ENCODE measurements at places on chromosomes 4 and X. TPM values are rescaled to one million over a fixed set of nuclear protein-coding genes. Genes with fewer than 3 reads are reported as not detected.
A peak's percentile ranks its signal among the peaks of the same experiment; 100 is the strongest.

- DNase-seq = no peak
- H3K4me1 ChIP-seq = no peaks in the 10 kb centered on the region
- H3K4me3 ChIP-seq = no peak overlapping the region
- H3K36me3 ChIP-seq = no peaks in the 10 kb centered on the region
- H3K27me3 ChIP-seq = no peaks in the 10 kb centered on the region
These were observed 505.0 kb downstream of the BCOR start for GRCh38 chrX:39592776-39593175.

DNA sequence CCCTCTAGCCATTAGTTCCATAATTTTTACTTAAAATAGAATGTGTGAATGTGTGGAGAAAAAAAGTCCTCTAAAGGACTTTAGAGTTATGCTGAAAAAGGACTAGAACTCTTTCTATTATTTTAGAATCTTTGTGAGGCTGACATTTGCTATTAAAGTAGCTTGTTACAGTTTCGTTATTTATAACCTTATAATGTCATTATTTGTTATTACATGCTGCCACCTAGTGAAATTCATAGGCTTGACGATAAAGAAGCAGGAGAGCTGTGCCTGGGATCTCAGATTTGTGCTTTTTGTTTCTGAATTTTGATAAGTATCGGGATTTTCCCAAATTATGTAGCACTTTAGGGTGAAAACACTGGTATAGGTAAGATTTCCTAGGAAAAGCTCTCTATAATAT lies 38.5 kb upstream of the TAPT1 start:
- no peaks in the 10 kb centered on the region for H3K36me3 ChIP-seq
- no peak overlapping the region for H3K27ac ChIP-seq
- no peaks in the 10 kb centered on the region for H3K27me3 ChIP-seq

DNA sequence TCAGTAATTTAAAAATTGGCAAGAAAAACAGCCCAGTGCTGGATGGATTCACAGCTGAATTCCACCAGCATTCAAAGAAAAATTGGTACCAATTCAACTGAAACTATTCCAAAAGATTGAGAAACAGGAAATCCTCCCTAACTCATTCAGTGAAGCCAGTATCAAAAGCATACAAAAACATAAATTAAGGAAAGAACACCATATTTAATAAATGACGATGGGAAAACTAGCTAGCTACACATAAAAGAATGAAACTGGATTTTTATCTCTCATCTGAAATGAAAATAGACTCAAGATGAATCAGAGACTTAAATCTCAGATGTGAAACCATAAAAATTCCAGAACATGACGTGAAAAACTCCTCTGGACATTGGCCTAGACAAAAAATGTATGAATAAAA lies 516.8 kb upstream of the SPANXN1 start:
- no peaks in the 10 kb centered on the region for H3K36me3 ChIP-seq
- no peaks in the 10 kb centered on the region for H3K4me1 ChIP-seq
- H3K27ac ChIP-seq = no peak overlapping the region
- no peak overlapping the region for H3K4me3 ChIP-seq
- no peak for DNase-seq

Gene MAGEA4
- not detected for total RNA-seq

Gene AWAT2
- not detected for total RNA-seq

Gene CFAP99
- total RNA-seq = not detected

GRCh38 chr4:107870916-107871786 lies 46.4 kb downstream of the SGMS2 start:
- H3K36me3 ChIP-seq = no peaks in the 10 kb centered on the region
- no peak for DNase-seq
- H3K27ac ChIP-seq = no peak overlapping the region

Gene NALF2
- total RNA-seq = 3.2 TPM

GRCh38 chr4:114311787-114312186 lies 286.8 kb upstream of the UGT8 start:
- H3K4me3 ChIP-seq = no peak overlapping the region
- H3K4me1 ChIP-seq = peaks cover 7% of the 10 kb centered on the region
- H3K36me3 ChIP-seq = no peaks in the 10 kb centered on the region
- DNase-seq = peak; percentile 29
- H3K27me3 ChIP-seq = peaks cover 7% of the 10 kb centered on the region
- H3K27ac ChIP-seq = no peak overlapping the region

DNA sequence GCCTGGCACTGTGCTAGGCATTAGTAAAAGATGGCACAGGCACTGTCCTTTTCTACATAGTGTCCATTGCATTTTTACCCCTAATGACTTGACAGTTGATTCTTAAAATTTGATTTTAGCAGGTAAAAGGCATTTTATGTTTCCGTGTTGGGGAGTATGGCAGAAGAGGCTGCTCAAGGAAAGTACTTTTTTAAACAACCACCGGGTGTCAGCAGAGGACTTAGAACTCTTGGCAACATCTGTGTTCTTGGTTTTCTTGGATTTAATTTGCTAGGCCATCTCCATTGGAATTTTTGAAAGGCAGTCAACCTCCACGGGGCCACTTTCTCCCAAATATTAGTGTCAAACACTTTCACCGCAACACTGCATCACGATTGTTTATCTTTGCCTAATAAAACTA lies 102.9 kb downstream of the TSPAN7 start:
- DNase-seq = peak; percentile 58
- H3K27me3 ChIP-seq = no peaks in the 10 kb centered on the region

DNA sequence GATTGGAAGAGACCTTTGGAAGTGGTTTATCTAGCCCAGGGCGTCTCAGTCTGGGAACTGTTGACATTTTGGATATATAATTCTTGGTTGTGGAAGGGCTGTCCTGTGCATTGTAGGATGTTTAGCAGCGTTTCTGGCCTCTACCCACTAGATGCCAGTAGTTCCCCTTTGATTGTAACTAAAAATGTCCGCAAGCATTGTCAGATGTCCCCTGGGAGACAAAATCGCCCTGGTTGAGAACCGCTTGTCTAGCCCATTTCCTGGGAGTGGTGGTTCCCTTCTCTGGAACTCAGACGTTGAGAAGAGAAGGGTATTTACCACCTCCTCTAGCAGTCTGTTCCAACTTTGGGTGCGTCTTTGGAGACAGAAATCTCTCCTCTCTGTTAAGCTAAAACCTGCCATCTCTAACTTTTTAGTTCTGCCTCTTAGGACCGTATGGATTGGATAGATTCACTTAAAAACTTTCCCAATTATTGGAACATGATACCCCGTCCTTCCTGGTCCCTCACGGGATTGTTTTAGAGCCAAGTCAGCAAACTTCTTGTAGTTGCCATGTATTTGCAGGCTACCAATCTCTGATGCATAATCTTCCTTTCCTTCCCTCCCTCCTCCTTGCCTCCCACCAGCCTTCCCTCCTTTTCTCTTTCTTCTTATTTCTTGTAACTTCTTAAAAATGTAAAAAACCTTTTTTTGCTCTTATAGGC lies 13.9 kb downstream of the TMEM165 start:
- H3K27me3 ChIP-seq = no peaks in the 10 kb centered on the region
- no peak overlapping the region for H3K27ac ChIP-seq
- H3K4me1 ChIP-seq = peaks cover 11% of the 10 kb centered on the region

- H3K4me3 ChIP-seq = no peak overlapping the region
- H3K36me3 ChIP-seq = no peaks in the 10 kb centered on the region
- H3K27me3 ChIP-seq = no peaks in the 10 kb centered on the region
- no peak for DNase-seq
These were observed 50.5 kb downstream of the ENOPH1 start for GRCh38 chr4:82480771-82481505.

Gene NR3C2
- 0.73 TPM for total RNA-seq

GRCh38 chrX:135324463-135324862 lies 15.2 kb downstream of the ETDC start:
- no peak overlapping the region for H3K27ac ChIP-seq
- no peak for DNase-seq
- H3K4me3 ChIP-seq = no peak overlapping the region
- H3K36me3 ChIP-seq = no peaks in the 10 kb centered on the region
- no peaks in the 10 kb centered on the region for H3K4me1 ChIP-seq
- no peaks in the 10 kb centered on the region for H3K27me3 ChIP-seq

- DNase-seq = no peak
- no peaks in the 10 kb centered on the region for H3K36me3 ChIP-seq
- no peaks in the 10 kb centered on the region for H3K27me3 ChIP-seq
- H3K4me3 ChIP-seq = no peak overlapping the region
These were observed 30.7 kb upstream of the HPGD start for GRCh38 chr4:174553031-174553430.

DNA sequence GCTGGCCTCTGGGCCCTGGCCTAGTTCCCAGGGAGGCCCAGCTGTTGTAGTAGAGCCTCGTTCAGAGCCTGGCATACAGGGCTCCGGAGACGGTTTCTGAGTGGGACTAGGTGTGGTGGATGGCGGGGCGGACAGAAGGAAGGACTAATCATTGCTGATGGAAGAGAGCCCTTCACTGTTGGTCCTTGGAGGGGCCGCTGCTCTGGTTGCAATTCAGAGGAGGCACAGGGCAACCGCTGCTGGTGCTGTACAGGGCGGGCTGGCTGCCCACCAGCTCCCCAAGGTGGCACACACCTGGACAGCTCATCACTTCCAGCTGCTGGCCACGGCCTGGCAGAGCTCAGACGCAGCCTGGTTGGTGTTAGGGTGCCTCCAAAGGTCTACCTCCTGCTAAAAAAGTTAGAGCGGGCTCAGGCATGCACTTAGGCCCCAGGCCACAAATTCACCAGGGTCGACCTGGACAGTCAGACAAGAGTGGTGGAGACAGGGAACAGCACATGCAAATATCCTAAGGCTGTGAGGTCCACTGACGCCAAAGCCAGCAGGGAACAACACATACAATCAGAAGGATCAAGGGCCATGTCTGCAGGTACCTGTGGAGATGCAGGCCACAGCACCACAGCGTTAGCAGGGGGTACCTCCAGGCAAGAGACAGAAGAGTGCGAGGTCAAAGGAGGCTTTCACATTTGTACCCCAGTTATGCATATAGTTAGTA lies 7.5 kb upstream of the RNF4 start:
- no peaks in the 10 kb centered on the region for H3K36me3 ChIP-seq
- peaks cover 34% of the 10 kb centered on the region for H3K27me3 ChIP-seq
- DNase-seq = no peak
- H3K27ac ChIP-seq = no peak overlapping the region
- peaks cover 5% of the 10 kb centered on the region for H3K4me1 ChIP-seq

Gene TXK
- total RNA-seq = not detected

- H3K4me3 ChIP-seq = no peak overlapping the region
- H3K27ac ChIP-seq = no peak overlapping the region
- H3K36me3 ChIP-seq = no peaks in the 10 kb centered on the region
- DNase-seq = peak; percentile 50
- H3K27me3 ChIP-seq = no peaks in the 10 kb centered on the region
- no peaks in the 10 kb centered on the region for H3K4me1 ChIP-seq
These were observed 119.4 kb downstream of the AKAP4 start for GRCh38 chrX:50081282-50081889.

DNA sequence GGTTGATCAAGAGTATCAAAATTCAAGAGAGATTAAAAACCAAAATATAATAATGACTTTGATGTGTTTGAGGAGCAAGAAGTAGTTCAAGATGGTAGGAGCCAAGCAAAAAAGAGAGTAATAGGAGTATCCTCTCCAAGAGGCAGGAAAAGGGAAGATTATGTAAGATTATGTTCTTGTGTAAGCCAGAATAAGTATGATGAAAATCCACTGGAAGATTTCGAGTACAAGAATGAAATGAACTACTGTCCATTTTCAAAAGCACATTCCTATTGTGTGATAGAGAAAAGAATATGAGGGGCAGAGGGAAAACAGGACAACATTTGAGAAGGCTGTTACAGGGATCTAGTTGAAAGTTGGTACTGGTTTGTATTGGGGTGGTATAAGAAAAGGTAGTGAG lies 659.6 kb upstream of the INTU start:
- no peak overlapping the region for H3K4me3 ChIP-seq
- no peak overlapping the region for H3K27ac ChIP-seq
- no peak for DNase-seq
- no peaks in the 10 kb centered on the region for H3K36me3 ChIP-seq

DNA sequence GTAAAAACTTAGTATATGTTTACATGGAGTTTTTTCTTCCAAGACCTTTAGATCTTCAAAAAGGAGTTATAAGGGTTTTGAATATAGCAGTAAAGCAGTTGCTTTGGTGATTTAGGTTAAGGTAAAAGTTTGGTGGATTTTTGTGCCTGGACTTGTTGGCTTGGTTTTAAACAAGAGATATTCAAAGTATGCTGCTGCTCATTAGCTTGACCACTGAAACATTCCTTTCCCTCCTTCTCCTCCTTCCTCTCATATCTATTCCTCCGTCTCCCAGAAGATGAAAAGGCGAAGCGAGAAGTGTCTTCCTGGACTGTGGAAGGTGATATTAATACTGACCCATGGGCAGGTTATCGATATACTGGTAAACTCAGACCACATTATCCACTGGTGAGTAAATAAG lies 38.4 kb downstream of the METAP1 start:
- H3K4me3 ChIP-seq = no peak overlapping the region
- no peaks in the 10 kb centered on the region for H3K4me1 ChIP-seq
- H3K27me3 ChIP-seq = no peaks in the 10 kb centered on the region
- peaks cover 20% of the 10 kb centered on the region for H3K36me3 ChIP-seq

DNA sequence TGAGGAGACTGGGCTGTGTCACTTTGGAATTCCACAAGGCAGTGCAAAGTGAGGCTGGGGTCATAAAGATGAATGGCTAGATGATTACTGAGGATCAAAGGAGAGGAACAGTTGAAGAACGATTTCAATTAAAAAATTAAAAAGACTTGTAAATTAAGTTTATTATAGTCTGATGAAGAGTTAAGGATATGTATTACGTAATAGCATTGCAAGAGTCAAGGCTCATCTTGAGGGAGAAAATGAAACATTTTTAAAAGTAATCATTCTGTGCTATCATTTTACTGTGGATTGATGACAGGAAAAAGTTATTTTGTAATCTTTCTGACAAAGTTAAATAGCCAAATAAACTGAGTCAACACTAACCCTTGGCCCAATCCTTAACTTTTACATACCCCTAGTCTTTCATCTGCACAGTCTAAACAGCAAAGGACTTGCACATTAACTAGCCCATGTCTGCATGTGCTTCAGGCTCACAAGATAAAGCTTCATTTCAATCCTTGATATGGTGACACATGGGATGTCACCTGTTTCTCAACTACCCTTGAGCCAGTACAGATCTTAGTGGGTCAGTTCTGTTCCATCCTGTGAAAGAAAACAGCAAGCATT lies 465.5 kb upstream of the CTSO start:
- no peaks in the 10 kb centered on the region for H3K4me1 ChIP-seq
- H3K4me3 ChIP-seq = no peak overlapping the region
- H3K27ac ChIP-seq = no peak overlapping the region
- no peak for DNase-seq
- no peaks in the 10 kb centered on the region for H3K36me3 ChIP-seq
- H3K27me3 ChIP-seq = no peaks in the 10 kb centered on the region

DNA sequence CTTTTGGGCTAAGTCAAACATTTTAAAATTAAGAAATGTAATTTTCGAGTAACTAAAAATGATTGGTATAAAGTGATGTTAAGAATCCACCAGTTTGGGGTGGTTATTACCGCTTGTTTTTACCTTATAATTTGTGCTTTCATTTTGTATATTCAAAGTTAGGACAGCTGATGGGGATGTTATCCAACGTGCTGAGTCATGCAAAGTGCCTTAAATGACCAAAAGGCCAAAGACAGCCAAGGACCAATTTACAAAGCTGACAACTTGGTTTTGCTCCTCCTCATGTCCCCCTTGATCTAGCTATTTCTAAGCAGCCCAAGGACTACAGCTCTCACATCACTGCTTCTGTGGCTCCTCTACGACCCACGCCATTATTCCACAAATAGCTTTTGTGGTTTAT lies 181.4 kb upstream of the PCDH7 start:
- no peaks in the 10 kb centered on the region for H3K36me3 ChIP-seq
- H3K4me3 ChIP-seq = no peak overlapping the region
- H3K27me3 ChIP-seq = no peaks in the 10 kb centered on the region
- no peak for DNase-seq
- H3K27ac ChIP-seq = no peak overlapping the region
- H3K4me1 ChIP-seq = peaks cover 12% of the 10 kb centered on the region

- no peaks in the 10 kb centered on the region for H3K36me3 ChIP-seq
- no peak for DNase-seq
- no peak overlapping the region for H3K27ac ChIP-seq
- H3K4me1 ChIP-seq = no peaks in the 10 kb centered on the region
- H3K27me3 ChIP-seq = no peaks in the 10 kb centered on the region
These were observed 116.2 kb upstream of the SLC4A4 start for GRCh38 chr4:71222661-71223060.

Gene TNIP3
- total RNA-seq = not detected

All from neural progenitor cell (in vitro differentiated cells).